ENCODE measurements at places on chromosomes 2 and 18.

DNA sequence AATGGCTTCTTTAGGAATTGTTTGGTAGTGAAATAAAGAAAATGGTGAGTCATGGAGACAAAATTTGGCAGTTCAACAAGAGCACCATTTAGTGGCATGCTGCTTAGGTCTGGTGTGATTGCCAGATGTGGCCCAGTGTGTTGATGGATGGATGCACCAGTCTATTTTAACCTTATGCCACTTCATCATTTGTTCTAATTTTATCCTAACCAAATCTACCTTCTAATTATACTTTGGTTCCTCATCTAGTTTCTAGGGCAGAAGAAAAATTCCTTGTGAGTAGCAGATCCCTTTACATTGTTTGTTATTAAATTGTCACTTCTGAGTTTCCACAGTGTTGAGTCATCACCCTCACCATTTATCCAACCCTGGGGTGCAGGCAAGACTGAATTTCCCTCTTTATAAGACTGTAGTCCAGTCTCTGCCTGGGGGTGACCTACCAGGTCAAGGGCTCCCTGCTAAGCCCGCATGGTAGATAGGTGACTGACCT is 32.5 kb downstream of the NABP1 start:
- no peak for DNase-seq

- DNase-seq: no peak
These were observed 182.8 kb upstream of the SETBP1 start for GRCh38 chr18:44497757-44498490.

DNA sequence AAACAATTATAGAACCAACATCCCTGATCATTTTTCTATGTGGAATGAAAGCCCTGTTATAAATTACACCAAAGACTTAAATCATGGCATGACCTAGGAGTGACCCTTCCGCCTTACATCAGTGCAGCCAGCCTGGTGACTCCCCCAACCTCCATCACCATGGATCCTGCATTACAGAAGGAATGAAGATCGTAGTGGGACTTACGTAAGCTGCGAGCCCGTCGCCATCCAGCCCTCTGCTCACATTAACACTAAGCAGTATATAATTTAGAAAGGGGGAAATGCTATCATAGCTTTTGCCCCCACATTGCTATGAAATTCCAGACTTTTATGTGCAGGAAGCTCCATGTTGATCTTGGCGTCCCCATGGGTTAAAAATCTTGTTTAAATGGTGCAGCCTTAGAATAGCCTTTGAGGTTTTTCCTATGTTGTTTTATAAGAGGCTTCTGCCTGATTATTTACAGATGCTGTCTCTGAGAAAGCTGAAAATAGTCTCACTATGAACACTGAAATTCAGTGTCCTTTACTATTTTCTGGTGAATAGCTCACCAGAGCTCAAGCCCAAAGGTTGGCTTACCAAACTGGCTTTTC is 76.3 kb downstream of the COLEC12 start:
- no peak for DNase-seq

DNA sequence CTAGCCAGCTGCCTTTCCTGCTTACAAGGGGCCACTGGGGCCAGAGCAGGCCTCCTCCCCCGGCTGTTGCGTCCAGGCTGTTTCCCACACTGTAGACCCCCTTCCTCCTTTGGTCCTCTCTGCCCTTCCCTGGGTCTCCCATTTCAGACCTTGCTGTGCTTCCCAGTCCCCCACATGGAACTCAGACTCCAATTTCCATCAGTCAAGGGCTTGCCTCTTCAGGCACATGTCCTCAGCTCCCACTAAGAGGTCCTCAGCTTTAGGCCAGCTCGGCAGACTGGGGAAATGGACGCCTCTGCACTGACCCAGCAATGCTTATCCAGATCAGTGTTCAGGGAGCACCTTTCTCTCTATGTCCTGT is 98.0 kb upstream of the BZW1 start:
- no peak for DNase-seq

- no peak for DNase-seq
These were observed 59.1 kb upstream of the PGAP1 start for GRCh38 chr2:196985511-196986183.

- no peak for DNase-seq
These were observed 177.4 kb upstream of the HS6ST1 start for GRCh38 chr2:128495996-128496547.

DNA sequence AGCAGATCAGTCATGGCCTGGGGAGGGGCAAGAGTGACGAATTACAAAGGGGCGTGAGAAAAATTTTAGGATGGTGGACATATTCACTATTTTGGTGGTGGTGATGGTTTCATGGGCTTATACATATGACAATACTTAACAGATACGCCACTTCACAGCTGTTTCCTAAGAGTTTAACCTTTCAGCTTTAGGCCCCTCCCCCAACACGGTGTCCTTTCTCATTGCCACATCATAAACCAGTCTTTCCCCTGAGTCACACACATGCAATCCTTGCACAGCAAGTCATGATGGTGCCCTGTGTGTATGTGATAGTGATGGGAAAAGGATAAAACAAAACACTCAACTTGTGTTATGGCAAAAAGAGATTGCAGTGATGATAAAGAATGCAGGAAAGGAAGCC is 47.6 kb upstream of the IL1R1 start:
- no peak for DNase-seq

- no peak for DNase-seq
These were observed 33.3 kb upstream of the LGALSL start for GRCh38 chr2:64420677-64421076.

DNA sequence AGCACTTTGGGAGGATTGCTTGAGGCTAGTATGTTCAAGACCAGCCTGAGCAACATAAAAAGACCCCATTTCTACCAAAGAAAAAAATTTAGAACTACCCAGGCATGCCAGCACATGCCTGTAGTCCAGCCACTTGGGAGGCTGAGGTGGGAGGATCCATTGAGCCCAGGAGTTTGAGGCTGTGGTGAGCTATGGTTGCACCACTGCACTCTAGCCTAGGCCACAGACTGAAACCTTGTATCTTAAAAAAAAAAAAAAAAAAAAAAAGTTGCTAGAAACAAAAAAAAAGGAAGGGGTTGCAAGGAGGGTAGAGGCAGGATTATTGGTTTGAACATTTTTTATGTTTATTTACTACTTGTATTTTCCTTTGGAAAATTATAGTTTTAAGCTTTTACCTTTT is 4.8 kb downstream of the SEC11C start:
- no peak for DNase-seq

GRCh38 chr2:238874330-238875050 is 26.6 kb downstream of the TWIST2 start:
- no peak for DNase-seq

- no peak for DNase-seq
These were observed 5.4 kb upstream of the RNASEH1 start for GRCh38 chr2:3563521-3563976.

- no peak for DNase-seq
These were observed 52.2 kb downstream of the COLEC12 start for GRCh38 chr18:448116-448790.

- DNase-seq: no peak
These were observed 57.9 kb downstream of the SCN7A start for GRCh38 chr2:166436189-166436588.

DNA sequence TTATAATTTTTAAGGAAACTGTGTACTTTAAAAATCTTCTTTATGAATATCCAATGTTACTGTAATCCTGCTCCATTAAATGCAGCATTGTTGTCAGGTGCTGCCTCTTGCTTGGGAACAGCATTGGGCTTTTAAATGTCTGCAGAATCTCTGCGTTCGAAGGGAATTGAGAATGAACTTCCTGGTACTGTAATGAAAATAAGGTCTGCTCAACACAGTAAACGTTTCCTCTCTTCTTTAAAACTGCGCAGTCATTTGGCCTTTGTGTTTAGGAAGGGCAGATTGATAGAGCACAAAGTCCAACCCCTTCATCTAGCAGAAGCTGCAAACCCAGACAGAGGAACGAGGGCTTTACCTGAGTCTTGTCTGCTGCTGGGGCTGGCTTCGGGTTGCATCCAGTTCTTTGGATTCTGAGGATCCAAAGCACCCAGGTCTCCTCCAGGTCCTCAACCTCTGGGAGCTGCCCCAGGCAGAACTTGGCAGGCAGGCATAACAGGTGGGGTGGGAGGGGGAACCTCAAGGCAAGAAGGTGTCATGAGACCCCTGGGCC is 104.5 kb downstream of the UGGT1 start:
- DNase-seq: no peak

- DNase-seq: no peak
These were observed 312.7 kb downstream of the CELF4 start for GRCh38 chr18:37252854-37253393.

DNA sequence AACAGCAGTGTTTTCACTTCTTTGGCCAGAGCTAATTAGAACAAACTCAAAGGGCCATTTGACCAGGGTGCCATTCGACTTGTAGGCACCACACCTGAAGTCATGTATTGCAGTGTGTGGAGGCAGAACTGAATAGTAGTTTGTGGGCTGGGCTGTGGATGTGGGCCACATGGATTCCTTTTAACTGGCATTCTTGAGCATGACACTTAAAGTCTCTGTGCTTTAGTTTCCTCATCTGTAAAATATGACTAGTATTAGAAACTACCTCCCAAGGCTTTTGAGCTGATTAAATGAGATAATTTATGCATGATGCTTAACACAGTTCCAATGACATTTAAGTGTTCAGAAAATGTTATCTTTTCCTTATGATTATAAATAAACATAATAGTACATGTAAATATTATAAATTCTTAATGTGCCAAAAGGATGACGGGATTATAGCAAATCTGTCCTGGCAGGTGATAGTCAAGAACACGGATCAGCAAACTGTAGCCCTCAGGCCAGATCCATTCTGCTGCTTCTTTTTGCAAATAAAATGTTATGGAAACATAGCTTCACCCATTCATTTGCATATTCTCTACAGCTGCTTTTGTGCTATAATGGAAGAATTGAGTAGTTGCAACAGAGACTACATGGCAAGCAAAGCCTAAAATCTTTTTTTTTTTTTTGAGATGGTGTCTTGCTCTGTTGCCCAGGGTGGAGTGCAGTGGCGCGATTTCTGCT is 36.3 kb upstream of the CCDC68 start:
- no peak for DNase-seq

DNA sequence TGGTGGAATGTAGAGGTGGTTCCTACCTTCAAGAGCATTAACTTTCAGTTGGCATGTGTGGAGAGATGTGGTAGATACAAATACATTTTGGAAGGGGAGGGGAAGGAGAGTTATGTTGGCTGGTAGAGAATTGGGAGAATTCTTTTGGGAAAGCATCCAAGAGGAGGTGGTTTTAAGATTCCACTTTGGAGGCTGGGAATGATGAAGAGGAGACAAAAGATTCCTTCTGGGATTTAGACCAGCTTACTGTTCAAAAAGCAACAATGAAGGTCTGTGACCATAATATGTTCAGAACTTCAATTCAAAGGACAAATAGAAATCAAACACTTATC is 120.8 kb upstream of the FOSL2 start:
- no peak for DNase-seq

DNA sequence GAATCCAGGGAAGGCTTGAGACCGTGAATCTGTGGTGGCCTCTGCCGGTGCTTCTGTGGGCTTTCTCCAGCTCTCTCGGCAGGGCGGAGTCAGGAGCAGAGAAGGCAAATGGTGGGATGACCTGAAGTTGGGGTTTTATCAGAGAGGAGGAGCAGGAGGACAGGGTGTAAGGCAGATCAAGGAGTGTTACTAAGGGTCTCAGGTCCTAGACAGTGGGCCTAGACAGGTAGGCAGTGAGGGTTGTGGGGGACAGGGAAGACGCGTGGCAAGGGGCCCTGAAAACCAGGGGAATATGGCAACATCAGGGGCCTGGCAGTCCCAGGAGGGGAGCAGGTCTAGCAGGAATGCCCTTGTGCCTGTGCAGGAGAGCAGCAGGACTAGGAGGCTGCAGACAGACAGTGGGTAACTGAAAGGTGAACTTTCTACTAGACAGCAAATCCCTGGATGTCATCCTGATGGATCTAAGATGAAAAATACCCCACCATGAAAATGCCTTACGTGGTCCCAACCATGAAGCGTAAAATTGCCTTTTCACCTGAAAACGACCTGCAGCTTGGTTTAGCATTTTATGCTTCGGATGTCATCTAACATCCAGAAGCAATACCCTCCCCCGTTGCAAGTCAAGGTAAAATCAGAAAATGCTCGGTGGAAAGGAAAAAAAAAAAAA is 42.1 kb downstream of the SRSF7 start:
- DNase-seq: no peak

- DNase-seq: no peak
These were observed 52.0 kb downstream of the TEKT4 start for GRCh38 chr2:94923196-94923595.

DNA sequence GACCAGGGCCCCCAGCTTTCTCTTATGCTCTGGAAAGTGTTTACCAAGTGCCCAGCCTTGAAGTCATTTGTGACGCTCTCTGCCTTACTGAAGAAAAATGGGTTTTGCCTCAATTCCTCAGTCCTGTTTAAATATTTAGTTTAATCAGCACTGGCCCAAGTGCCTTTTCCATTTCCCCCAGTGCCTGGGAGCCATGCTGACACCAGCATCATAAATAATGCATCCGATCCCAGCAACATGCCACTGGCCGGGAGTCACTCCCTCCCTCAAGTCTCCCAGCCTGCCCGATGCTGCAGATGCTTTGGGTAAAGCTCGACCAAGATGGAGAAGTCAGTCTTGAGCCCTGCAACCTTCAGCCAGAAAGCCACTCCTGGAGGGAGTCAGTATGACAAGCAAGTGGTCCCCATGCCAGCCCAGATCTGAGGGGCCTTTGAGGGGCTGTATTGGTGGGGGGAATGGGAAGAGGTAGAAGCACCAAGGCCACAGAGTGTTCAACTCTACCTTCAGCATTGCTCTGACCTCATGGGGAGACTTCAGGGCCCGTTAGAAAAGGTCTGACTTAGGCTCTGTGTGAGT is 12.0 kb upstream of the MTA3 start:
- no peak for DNase-seq

DNA sequence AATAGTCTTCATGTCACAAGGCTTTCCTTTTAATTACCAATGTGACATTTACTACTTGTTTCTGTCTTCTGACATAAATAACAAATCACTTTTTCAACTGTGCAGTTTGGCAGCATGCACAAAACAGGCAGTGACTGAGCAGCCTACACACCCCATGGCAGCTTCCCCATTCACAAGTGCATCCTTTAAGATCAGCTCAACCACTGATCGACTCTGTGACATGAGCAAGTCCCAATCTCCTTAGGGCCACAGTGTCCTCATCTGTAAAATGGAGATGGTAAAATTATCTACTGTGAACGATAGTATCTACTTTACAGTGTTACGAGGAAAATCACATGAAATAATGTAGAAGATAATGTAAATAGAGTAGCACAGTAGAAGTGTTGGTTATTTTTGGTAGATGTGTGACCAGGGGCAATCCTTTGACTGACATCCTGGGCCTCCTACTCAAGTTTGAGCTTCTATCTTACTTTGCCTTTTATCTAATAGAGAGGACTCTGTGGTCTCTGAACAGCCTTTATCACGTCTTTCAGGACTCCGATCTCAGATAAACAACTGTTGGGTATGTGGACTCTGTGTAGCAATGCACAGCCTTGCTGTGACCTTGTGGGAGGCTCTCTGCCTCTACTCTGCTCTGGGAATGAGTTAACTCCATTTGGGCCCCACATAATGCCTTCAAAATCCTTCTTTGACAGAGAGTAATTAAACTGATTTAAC is 120.6 kb downstream of the PIGN start:
- DNase-seq: no peak

GRCh38 chr2:32918774-32919173 is 28.0 kb upstream of the LTBP1 start:
- DNase-seq: no peak
